ENCODE measurements at places on chromosomes 16 and 17.

DNA sequence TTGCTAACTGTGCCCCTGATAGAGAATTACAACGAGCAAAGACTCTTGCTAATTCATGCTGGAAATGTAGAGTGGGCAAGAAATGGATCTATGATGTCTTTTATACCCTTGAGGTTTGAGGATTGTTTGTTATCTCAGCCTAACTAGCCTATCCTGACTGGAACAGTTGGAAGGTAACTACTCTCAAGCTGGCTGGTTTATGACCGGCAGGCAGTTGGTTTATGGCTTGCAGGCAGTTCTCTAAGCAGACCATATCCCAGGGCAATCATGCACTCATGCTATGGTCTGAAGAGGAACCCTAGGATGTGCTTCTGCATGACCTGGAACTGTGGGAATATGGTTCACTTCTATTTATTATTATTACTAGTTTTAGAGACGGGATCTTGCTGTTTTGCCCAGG lies 49.1 kb downstream of the LYRM1 start:
- DNase-seq = no peak

DNA sequence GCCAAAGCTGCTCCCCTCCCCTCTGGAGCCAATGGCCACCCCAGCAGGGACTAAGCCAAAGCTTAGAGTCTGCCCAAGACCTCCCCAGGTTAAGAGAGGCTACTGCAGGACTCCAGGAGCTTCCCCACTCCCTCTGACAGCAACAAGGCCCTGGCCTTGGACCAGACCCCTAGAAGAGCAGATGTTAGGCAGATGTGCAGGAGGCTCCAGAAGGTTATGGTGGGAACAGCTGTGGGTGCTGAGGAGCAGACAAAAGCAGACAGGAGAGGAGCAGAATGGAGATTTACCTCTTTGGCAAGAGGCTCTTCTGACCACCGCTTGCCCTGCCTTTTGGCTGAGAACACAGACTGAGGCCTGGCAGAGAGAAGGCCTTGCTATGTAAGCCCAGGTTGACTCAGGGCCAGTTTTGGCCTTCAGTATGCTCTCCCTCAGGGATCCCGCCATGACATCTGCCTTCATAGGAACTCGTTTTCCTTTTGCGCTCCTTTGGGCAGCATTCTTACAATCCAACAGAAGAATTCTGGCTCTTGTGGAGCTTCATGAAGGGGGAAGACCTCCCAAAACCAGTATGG lies 113.0 kb downstream of the RBFOX3 start:
- DNase-seq = no peak

DNA sequence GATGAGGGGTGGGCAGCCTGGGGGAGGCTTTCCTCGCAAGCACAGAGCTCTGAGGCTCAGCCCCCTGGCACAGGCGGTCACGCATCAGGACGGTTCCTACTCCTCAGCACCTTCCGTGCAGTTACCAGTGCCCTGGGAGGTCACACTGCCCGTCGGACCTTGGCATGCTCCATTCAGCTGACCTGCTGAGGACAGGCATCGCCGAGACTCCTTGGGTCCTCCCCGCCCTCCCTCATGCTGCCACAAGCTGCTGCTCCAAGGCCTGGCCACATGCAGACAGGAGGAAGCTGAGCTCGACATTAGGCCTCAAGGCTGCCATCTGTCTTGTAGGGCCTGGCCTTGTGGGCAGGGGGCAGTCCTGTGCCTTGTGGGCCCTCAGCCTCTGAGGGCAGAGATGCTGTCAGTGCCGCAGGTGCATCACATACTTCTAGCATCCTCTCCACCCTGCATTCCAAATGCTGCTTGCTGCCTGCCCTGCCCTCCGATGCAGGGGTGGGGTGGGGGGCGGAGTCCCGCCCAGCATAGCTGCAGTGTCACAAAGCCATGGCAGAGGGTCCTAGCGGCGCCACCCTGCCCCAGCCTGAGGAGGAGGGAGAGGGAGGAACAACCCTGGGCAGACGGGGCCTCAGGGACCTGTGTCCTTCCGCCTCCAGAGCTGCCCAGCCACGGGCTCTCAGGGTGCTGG lies 9.3 kb downstream of the C16orf90 start:
- no peak for DNase-seq

DNA sequence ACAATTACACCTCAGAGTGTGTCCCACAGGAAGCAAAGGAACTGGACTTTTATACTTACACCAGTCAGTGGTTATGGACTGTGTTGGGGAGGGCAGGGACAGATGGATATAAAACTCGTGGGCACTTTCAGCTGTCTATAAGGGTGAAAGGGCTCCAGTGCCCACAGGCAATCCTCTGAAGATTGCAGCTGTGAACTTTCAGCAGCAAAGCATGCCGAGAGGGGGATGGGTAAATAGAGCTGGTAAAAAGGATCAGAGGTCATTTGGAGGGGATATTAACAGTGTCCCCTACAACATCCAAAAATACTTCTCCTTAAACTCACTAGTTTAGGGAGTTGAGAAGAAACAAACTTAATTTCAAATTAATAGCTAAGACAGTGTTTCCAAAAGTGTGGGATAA lies 13.3 kb upstream of the RFWD3 start:
- DNase-seq = no peak

- peak; percentile 99 for DNase-seq
Observed at GRCh38 chr16:4944333-4945281, 7.7 kb upstream of the PPL start.

DNA sequence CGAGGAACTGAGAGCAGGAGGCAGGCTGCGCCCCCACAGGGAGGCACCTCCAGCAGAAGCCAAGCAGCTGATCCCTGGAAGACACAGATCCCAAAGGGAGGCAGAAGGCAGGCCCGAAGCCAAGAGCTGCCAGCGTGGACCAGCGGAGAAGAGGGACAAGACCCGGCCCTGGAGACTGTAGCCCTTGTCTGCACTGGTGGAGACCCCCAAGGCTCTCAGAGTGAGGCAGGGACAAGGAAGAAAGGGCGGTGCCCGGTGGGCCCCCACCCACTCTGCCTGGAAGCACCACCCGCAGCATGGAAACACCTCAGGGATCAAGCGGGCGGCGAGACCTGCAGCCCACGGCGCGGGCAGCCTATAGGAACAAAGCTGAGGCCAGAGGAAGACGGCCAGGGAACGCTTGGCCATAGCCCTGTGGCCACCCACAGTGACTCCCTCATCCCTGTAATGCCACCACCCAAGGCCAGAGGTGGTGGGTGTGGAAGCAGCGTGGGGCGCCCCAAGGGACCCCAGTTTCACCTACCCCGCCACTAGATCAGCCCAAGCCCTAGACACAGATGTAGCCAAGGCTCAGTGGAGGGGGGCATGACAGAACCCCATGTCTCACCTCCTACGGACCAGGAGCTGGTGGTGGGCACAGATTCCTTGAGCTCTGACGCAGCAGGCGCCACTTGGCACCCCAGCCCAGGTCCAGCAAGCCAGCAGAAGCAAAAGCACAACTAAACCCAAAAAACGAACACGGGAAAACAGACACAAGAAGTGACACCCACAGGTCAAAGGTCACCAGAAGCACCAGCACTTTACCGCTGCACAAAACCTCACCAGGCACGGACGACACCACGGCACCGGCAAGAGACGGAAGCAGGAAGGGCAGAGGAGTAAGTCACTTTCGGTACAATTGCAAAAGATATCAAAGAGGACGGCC lies 2.9 kb upstream of the SIRT7 start:
- no peak for DNase-seq

GRCh38 chr17:57696050-57696449 lies 49.0 kb downstream of the CCDC182 start:
- no peak for DNase-seq

DNA sequence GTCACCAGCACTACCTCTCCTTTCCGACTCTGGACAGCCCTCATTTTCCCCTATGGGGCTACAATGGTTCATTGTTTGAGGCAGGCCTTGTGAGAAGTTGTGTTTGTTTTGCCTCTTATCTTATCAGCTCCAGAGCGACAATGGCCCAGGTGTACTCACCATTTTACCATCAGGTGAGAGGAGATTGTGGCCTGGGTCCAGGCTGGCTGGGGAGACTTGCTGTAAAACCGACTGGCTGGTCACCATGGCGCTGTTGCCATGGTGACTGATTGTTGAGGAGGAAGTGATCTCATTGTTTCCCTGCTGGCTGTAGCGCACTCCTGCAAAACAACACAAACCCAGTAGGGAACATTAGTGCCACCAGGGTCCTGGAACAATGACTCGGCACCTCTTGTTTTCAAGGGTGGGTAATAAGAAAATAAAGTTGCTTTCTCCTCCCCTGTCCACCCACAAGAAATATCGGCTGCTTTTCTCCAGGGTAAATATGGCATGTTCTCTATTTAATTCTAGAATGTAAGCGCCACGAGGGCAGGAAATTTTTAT lies 34.4 kb downstream of the HNF1B start:
- DNase-seq = peak; percentile 49

- DNase-seq = no peak
Observed at GRCh38 chr16:7436306-7436705, 103.7 kb downstream of the RBFOX1 start.

DNA sequence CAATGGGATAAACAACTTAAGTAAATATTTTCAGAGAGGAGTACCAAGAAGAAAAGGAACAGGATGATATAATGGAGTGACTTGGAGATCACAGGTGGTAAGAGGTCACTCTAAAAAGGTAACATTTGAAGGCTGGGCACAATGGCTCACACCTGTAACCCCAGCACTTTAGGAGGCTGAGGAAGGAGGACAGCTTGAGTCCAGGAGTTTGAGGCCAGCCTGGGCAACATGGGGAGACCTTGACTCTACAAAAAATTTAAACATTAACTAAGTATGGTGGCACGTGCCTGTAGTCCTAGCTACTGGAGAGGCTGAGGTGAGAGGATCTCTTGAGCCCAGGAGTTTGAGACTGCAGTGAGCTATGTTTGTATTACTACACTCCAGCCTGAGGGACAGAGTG lies 3.4 kb upstream of the TMEM11 start:
- no peak for DNase-seq

GRCh38 chr16:24962747-24963146 lies 52.4 kb downstream of the ARHGAP17 start:
- DNase-seq = no peak

GRCh38 chr17:49989518-49989880 lies 5.5 kb downstream of the DLX3 start:
- no peak for DNase-seq

DNA sequence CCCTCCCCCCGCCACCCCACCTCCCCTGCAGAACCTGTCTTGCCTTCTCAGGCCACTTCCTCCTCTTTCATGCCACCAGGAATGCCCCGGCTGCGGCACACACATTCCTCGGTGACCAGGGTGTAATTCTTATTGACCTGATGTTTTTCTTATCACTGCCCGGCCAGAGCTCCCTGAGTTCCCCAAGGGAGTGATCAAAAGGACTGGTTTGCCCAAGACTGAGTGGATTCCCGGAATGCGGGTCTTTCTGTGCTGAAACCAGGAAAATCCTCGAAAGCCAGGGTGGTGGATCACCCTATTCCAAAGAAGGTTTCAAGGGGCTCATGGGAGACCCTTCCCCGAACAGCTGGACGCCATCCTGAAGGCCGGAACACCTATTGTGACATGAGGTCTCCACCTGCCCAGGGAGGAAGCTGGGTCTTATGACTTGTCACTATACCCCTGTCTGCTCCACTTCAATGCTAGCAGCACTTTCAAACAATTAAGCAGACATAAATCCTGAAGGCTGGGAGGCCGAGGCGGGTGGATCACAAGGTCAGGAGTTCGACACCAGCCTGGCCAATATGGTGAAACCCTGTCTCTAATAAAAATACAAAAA lies 53.0 kb upstream of the RPL38 start:
- no peak for DNase-seq

- DNase-seq = no peak
Observed at GRCh38 chr16:82660966-82661365, 34.2 kb downstream of the CDH13 start.

- peak; percentile 64 for DNase-seq
Observed at GRCh38 chr16:84940670-84941551, 70.4 kb downstream of the ZDHHC7 start.

DNA sequence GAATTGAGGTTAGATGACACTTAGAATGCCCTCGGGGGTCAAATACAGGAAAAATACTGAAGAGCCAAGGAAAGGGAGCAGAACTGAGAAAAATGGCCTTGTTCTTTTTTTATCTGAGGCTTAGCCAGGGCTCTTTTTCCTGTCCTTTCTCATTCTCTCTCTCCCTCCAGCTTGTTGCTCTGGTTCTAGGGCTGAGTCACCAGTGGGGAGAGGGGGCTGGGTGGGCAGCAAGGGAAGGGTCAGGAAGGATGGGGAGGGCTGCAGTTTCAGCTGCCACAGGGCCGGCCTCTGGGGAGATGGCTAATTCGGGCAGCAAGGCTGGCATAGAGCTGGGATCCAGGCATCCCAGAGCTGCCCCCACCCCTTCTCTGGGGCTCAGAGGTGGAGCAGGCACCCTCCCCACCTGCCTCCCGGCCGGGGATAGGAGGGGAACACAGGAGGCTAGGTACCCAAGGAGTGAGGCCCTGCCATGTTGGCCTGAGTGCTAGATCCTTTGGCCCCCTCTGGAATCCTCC lies 3.9 kb downstream of the ITGA3 start:
- DNase-seq = no peak

GRCh38 chr17:80671825-80672110 lies 127.1 kb downstream of the RPTOR start:
- DNase-seq = no peak

DNA sequence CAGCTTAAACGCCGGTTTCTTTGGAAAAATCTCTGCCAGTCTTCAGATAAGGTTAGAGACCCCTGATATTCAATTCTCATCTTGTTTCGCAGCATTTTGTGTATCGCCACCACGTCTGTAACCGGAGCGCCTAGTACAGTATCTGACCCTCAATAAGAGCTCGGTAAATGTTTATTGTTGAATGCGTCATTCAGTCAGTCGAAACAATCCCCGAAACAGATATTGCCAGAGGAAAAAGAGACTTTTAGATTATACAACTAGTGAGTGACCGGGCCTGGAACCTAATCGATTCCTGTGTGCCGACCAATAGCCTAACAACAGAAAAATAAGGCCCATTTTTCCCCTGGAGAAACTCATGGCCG lies 626 bp downstream of the PELP1 start:
- no peak for DNase-seq

DNA sequence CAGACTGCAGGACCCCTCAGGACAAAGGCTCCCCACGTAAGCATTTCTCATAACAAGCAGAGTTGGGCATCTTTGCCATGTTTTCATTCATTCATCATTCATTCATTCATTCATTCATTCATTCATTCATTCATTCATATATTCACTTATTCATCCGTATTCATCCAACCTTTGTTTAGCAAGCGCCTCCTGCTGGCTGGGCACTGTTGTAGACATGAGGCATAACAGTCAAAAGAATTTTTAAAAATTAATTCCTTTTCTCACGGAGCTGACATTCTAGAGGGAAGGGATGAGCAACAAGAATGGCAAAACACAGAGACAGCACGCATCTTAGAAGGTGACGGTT lies 351.7 kb upstream of the TNRC6C start:
- DNase-seq = no peak

GRCh38 chr17:56142781-56143180 lies 10.5 kb upstream of the ANKFN1 start:
- no peak for DNase-seq

DNA sequence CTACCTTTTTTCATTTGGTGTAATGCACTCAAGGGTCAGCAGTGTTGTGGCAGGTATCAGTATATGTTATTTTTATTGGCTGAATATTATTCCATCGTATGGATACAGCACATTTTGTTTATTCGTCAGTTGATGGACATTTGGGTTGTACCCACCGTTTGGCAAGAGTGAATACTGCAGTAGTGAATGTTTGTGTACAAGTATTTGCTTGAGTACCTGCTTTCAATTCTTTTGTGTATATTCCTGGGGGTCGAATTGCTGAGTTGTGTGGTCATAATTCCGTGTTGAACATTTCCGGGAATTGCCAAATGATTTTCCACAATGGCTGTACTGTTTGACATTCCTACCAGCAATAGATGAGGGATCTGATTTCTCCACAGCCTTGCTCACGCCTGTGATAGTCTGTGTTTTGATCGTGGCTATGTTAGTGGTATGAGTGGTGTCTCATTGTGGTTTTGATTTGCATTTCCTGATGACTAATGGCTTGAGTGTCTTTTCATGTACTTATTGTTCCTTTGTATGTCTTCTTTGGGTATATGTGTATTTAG lies 108.4 kb downstream of the OR1D5 start:
- DNase-seq = peak; percentile 96

Measured in foreskin fibroblast (primary cell).